NCI-H2081 (cell line): ENCODE measurements at places on chromosomes 6 and 20.

DNA sequence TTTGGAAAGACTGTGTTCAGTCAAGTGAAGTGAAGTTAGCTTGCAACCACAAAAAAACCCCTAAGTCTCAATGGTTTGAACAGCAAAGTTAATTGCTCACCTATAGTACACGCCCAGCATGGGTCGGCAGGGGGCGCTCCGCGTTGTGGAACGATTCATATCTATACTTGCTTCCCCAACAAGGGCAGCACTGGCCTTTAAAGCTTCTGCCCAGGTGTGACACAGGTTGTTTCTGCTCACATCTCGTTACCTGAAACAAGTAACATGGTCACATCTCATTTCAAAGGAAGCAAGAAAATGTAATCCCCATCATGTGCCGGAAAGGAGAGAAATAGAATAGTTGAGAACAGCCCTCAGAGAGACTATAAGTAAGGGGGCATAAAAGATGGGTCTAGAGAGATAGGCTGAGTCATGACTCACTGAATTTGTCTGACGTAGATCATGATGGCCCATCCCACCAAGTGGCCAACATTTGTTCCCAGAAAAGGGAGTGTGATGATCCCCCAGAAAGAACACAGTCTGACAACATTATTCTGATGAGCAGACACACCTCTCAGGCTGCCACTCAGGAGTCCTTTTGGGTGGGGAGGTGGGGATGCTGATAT is 29.0 kb downstream of the HNF4A start:
- DNase-seq: peak; percentile 63

GRCh38 chr20:32356622-32357374 is 1.3 kb upstream of the ASXL1 start:
- no peak for DNase-seq

- no peak for DNase-seq
These were observed 121.7 kb downstream of the TNFRSF21 start for GRCh38 chr6:47187893-47188587.

GRCh38 chr20:1857466-1857865 is 37.7 kb upstream of the SIRPA start:
- no peak for DNase-seq

- DNase-seq: no peak
These were observed 106.4 kb upstream of the CEP162 start for GRCh38 chr6:84333842-84334241.

DNA sequence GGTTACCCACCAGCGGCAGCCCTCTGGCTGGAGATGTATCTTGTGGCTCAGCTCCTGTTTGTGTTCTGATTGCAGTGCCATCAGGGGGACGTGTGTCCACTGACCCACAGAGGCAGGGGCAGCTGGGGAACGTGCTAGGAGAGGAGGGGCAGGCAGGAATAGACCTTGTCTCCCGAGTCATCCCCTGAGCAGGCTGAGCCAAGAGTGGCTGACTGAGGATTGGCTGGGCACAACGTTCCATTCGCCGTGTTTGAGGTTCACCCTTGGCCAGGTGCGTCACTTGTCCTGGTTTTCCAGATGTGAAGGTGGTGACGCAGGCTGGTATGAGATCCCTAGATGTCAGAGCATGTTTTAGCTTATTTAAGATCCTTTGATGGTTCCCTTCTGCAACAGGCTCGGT is 57.7 kb downstream of the ADNP start:
- no peak for DNase-seq

DNA sequence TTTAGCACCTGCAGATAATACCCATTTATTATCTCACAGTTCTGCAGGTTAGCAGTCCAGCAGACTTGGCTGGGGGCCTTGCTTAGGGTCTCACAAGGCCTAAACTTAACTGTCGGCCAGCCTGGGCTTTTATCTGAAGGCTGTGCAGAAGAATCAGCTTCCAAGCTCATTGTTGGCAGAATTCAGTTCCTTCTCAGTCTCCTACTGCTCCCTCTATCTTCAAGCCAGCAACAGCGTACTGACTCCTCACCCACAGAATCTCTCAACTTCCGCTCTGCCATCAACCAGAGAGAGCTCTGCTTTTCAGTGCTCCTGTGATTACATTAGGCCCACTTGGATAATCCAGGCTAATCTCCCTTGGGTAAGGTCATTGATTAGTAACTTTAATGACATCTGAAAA is 30.2 kb upstream of the NHSL1 start:
- no peak for DNase-seq

DNA sequence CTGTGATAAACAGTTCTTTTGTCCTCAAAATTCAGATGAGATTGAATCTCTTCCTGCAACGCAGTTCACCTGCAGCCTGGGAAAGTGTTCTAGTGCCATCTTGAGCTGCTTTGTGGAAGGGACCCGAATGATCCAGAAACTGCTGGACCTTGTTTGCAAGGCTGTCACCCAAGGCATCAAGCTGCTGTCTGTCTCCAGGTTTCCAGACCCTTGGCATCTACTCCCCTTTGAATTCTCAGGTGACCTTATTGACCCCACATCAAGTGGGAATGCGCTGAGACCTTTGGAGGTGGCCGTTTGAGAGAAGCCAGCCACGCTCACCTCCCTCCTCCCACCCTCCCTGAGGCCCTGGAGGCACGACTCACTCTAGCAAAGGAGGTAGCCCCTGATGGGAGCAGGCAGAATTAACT is 112.5 kb downstream of the EDN3 start:
- no peak for DNase-seq

DNA sequence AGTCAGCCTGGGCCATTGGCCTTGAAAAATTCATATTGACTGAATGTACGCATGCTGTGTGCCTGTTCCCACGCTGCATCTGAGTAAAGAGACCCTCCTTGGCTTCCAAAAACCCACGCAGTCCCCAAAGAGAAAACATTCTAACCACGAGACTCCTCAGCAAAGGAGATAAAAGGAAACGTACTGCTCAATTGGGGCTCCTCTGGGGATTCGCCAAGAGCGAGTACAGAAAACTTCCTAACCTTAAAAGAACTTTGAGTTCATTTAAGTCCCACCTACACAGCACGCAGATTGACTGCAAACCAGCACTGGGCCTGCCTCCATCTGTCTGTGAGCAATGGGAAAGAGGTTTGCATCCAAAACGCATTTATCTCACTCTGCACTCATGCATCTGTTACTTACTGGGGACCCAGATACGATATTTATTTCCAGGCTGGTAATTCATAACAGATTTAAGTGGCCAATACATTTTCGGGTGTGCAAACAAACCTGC is 505.9 kb upstream of the CHD6 start:
- DNase-seq: no peak

- no peak for DNase-seq
These were observed 13.2 kb downstream of the TMEM74B start for GRCh38 chr20:1171461-1172093.

DNA sequence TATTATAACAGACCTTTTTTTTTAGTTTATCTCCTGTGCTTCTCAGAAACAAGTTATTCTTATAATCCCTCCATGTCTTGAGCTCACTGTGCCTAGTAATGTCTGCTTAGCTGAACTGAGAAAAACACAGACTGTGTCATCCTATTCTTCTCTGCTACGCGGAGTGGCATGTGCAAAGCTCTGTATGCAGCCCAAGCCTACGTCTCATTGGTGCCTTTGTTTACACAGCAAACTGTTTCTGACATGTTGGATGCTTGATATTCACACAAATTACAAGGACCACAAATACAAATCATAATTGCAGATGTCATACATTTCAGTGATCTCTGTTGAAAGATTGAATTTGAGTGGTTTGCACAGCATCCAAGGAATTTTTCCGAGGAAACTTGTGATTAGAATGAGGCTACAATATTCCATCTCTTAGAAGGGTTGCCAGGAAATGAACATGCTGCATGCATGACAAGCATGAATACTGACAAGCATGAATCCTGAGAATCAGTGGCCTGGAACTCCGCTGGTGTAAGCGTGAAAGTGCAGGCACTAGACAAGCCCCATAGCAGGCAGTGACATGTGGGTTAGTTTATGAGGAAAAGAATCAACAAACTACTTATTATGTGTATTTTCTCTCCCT is 128.4 kb upstream of the SGK1 start:
- no peak for DNase-seq

- DNase-seq: no peak
These were observed 32.5 kb upstream of the PRDM1 start for GRCh38 chr6:106053484-106054205.

GRCh38 chr6:75436869-75437268 is 56.7 kb downstream of the FILIP1 start:
- DNase-seq: no peak

DNA sequence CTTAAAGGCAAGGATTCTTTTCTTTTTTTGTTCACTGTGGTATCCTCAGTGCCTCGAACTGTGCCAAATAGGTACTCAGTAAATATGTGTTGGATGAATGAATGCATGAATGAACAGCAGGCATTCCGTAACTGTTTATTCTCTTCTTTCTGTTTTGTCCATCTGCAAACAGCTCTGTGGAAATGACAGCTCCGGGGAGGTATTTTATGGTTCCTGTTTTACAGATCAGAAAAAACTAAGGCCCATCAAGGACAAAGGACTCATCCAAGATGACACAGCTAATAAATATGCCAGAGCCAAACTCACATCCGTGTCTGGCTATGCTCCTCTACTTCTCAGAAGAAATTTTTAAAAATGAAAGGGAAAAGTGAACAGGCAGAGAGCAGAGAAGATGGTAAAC is 21.0 kb downstream of the JPH2 start:
- no peak for DNase-seq

GRCh38 chr6:120200853-120201252 is 851.3 kb upstream of the MAN1A1 start:
- no peak for DNase-seq

DNA sequence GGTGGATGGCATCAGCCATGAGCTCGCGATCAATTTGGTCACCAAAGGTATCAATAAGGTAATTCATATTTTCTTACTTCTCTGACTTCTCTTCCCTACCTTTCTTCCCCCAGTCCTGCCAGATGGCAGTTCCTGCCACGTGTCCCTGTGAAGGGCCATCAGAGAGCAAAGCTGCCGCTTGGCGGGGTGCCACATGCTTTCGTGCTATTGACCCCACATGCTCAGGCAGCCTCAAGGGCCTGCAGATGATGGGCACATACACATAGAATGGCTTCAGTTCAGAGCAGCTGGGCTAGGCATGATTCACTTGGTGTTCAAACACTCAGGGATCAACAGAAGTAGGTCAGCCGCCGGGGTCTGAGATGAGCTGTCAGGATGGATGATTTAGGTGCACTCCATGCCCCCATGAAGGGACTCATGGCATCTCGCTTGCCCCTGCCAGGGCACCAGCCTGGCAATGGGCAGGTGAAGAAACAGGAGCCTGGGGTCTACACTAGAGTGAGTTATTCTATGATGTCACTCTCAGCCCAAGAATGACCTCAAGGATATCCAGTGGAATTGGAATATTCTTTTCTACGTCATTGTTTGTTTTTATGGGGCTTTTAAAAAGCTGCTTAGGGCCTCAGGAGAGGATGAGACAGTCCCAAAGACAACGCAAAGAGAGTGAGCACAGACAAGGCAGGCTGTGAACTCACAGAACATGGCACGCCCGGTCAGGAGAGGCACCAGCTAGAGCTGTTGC is 25.5 kb downstream of the BANF2 start:
- DNase-seq: no peak

GRCh38 chr6:154435400-154435945 is 75.0 kb downstream of the CNKSR3 start:
- DNase-seq: no peak

- DNase-seq: no peak
These were observed 784.9 kb downstream of the TENT5A start for GRCh38 chr6:80967609-80968008.

DNA sequence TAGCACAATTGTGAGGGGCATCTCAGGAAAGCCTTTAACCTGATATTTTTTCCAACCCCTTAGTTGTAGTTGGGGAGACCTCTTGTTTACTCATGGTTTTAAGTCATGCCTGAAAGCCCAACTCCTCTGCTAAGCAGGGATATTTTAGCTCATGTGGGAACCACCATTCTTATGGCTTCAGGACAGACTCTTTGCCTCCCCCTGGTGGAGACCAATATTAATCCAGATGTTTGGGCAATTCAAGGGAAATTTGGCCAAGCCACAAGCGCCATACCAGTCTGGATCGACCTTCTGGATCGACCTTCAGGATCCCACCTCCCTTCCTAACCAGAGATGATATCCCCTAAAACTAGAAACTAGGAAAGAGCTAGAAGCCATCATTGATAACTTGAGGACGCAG is 211.2 kb downstream of the C6orf118 start:
- no peak for DNase-seq

GRCh38 chr20:17654649-17655285 is 27.3 kb downstream of the RRBP1 start:
- no peak for DNase-seq

DNA sequence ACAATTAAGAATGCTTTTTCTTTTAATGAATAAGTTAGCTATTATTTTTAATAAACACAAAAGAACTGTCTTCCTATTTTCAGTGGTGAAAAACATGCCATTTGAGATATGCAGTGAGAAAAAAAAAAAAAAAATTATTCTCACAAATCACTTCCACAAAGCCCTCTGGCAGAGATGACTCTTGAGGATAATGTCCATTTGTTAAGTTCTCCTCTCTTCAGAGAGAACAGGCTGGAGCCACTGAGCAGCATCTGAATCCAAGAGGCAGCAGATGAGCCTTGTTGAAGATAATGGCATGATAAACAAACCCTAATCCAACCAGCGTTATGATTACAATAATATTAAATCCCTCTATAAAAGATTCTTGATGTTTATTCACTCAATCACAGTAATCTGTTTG is 105.0 kb downstream of the PTPRK start:
- DNase-seq: no peak

GRCh38 chr20:10609770-10610169 is 64.0 kb downstream of the JAG1 start:
- DNase-seq: no peak

- DNase-seq: no peak
These were observed 914.9 kb upstream of the FLRT3 start for GRCh38 chr20:15252304-15252703.
